Liver (tissue), 10 donors: ENCODE measurements at places on chromosomes 6 and 20. TPM values are rescaled to one million over a fixed set of nuclear protein-coding genes. Genes with fewer than 3 reads are reported as not detected.

- DNase-seq: no peak
- peaks cover 3% of the 10 kb centered on the region for H3K4me1 ChIP-seq
- no peaks in the 10 kb centered on the region for H3K27me3 ChIP-seq
- H3K4me3 ChIP-seq: peak overlapping the region; percentile 39
- H3K36me3 ChIP-seq: no peaks in the 10 kb centered on the region
Observed at GRCh38 chr6:168884050-168884645, 369.5 kb downstream of the THBS2 start.

DNA sequence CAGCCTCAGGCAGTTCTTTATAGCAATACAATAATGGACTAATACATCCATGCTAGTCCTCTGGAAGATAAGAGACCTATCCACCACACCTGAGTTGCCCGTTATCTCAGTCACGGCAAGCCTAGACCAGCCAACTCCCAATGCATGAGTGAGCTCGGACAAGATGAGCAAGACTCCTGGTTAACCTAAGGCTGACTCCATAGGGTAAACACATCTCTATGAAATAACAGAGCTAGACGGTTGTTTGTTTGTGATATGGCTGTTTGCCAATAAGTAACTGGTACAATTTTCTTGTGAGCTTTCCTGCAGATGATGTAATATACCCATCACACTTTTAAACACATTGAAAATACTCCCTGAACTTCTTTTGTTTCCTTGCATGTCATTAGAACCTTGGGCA, 70.6 kb upstream of the PHACTR1 start:
- no peaks in the 10 kb centered on the region for H3K4me1 ChIP-seq
- no peaks in the 10 kb centered on the region for H3K27me3 ChIP-seq
- H3K4me3 ChIP-seq: no peak overlapping the region
- H3K27ac ChIP-seq: no peak overlapping the region
- no peaks in the 10 kb centered on the region for H3K36me3 ChIP-seq
- no peak for DNase-seq

DNA sequence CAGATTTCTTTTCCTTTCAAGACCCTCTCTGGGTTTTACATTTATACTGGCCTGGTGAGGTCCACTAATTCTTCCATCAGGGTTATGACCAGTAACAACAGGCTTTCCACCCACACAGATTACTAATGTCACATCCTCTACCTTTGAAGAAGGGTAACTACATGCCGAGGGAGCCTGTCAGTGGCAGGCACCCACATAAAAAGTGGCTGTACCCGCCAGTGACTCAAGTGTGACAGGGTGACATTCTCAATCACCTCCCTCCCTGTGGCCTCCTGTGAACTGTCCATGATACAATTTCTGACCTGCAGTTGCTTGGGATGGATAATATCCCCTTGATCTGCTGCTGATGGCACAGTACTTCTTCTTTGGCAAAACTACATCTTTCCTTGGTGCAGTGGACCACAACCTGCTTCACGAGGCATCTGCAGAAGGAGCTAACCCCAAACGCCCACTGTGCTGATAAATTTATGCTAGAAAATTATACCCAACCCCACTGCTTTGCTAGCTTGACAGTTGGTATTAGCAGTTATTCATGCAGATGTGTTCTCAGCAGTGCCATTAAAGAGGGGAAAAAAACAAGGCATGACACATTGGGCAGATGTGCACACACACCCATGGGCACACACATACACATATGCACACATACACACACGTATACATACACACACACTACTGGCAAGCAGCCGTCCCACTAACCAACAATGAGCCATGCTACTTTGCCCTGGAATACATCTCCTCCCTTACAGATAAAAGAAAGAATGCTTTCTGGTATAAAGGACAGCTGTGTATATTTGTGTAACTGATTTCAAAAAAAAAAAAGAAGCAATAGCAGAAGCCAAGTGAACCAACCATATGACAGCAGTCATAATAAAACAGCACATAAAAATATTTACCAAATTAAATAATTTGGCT, 20.8 kb downstream of the GFOD1 start:
- no peak for DNase-seq
- no peaks in the 10 kb centered on the region for H3K27me3 ChIP-seq
- H3K4me1 ChIP-seq: peaks cover 3% of the 10 kb centered on the region
- H3K27ac ChIP-seq: no peak overlapping the region
- H3K36me3 ChIP-seq: no peaks in the 10 kb centered on the region
- H3K4me3 ChIP-seq: no peak overlapping the region

Gene PRL
- polyA plus RNA-seq: not detected
